Epithelial cell of proximal tubule (primary cell): ENCODE measurements at places on chromosomes 3 and 15.

DNA sequence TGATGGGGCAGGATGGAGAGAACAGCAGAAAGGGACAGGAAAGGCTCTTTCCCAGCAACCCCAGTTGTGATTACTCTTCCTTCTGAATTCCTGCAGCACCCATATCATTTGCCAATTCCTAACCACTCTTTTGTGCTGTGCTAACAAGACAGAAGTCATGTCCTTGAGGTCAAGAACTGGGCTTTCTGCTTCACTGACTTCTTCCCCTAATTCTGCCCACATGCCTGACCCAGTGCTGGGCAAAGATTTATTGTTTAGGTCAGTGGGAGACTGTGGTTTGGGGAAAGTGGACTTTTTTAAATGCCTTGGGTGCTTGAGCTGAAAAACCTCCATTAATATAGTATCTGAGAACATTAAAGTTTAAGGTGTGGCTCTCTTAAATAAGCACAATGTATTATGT lies 4.2 kb upstream of the EFCAB12 start:
- DNase-seq: no peak

- no peak for DNase-seq
Measured at GRCh38 chr3:126851934-126852333, 131.0 kb upstream of the PLXNA1 start.

- DNase-seq: no peak
Measured at GRCh38 chr15:52021128-52021671, 2.2 kb downstream of the MAPK6 start.

- DNase-seq: no peak
Measured at GRCh38 chr3:22729212-22729611, 473.9 kb upstream of the UBE2E2 start.

- DNase-seq: no peak
Measured at GRCh38 chr3:19263606-19264005, 115.3 kb downstream of the KCNH8 start.

DNA sequence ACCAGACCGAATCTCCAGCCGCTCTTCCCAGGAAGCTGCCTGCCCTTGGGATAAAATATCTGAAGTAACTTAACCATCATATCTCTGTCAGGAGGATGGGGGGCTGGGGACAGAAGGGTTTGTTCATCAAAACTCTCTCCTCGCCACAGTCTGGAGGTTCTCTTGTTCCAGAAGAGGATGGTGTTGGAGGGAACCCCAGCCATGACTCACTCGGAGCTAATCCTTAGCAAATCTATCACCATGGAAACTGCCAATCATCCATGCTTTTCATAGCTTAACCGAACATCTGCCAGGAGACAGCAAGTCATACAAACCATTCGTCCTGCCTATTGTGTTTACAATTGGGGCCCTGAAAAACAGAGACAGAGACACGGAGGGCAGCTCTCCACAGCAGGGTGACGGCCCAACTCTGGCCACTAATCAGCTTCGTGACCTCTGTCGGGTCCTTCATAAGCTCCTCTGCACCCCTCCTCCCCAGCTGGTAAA lies 73.8 kb upstream of the HEG1 start:
- no peak for DNase-seq

GRCh38 chr3:9266716-9267115 lies 17.3 kb upstream of the SRGAP3 start:
- no peak for DNase-seq

GRCh38 chr3:170909129-170909903 lies 879 bp upstream of the EIF5A2 start:
- DNase-seq: peak; percentile 19

GRCh38 chr15:64856429-64857145 lies 14.9 kb downstream of the PLEKHO2 start:
- DNase-seq: no peak

GRCh38 chr3:23798456-23798855 lies 7.3 kb upstream of the UBE2E1 start:
- DNase-seq: no peak

DNA sequence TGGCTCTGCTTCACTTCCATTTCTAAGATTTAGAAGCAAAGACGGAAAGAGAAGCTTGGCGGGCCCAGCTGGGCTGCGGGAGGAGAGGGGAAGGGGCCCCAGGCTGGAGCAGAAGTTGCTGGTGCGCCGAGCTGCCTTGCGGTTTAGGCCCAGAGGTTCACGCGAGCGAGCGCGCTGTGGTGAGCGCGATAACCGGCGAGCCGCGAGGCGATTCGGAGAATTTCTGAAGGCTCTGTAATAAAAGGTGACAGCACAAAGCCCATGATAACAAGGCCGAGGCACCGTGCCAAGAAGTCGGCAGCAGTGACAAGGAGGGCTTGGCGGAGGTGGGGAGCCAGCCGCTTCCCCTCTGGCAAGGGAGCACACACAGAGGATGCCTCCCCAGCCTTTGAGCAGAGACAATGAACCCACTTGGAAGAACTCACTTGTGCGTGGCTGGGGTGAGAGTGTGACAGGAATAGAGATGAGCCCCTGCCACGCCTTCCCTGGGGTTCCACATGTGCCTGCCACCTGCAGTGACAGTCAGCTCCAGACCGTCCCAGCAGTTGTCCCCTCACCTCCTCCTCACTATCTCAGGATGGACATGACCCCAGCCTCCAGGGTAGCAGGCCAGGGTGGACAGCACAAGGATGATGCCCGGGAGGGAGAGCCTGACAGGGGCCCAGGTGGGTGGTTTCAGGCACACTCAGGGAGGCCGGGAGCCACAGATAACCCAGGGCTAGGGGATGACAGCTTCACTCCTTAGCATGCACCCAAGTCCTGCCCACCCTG lies 315.2 kb downstream of the UACA start:
- DNase-seq: no peak

DNA sequence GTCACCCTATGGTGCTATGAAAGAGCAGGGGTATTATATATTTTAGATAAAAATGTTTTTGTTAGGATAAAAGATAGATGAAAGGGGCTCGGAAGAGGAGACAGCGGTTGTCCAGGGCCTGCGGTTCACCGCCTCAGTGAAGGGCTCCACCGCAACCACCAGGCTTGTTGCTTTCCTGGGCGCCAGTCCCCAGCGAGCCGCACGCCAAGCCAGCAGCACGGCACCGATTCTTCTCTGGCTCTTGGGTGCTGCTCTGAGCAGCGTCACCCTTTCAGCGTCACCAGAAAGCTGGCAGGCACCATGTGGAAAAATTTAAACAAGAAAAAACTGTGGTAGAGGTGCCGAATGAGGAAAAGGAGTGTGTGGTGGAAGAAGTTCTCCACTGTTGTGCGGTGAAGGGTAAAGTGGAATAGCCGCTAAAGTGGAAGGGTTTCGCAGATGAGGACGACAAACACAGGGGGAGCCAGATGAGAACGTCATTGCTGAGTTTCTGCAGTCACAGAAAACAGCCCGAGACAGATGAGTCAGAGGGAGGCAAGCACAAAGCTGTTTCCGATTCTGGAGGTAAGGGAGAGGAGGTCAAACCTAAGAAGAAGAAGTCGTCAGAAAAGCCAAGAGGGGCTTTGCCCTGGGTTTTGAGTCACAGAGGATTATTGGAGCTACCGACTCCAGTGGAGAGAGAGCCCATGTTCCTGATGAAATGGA lies 569.2 kb downstream of the ZBBX start:
- no peak for DNase-seq

DNA sequence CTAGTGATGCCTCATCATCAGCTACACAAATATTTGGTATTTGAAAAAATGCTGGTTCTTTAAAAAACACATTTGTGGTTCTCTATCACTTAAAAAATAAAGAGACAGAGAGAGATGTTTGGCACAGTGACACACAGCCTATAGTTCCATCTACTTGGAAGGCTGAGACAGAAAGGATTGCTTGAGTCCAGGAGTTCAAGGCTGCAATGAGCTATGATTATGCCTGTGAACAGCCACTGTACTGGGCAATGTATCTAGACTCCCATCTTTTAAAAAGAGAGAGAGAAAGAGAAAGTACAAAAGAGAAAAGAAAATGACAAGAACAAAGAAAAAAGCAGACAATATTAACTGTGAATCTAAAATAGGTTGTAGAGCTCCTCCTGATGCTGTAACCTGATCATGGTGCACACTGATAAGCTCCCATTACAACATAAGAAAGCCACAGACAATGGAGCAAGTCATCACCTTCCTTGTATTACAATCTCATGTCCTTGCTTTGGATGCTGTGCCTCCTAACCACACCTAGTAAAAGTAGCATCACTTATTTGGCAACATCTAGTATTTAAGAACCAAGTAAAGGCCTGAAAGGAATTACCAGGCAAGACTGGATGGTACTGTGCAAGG lies 31.7 kb upstream of the MAP4 start:
- DNase-seq: no peak

GRCh38 chr15:75212200-75212858 lies 10.6 kb downstream of the C15orf39 start:
- no peak for DNase-seq

DNA sequence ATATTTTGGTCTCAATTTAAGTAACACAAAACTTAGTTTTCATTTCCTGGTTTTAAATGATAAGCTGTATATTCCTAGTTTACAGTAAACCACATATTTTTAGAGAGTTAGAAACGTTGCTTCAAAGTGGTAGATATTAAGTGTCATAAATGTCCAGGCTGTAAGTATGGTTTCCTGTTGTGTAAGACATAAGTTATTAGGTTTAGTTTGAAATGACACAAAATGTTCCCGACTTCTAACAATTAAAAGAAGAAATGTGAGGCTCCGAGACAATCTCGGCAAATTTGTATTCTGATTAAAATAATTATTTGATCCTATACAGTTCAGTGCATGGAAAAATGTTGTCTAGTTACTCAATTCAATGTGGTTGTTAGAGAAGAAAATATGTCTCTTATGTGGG lies 387.3 kb downstream of the EPHA3 start:
- no peak for DNase-seq

DNA sequence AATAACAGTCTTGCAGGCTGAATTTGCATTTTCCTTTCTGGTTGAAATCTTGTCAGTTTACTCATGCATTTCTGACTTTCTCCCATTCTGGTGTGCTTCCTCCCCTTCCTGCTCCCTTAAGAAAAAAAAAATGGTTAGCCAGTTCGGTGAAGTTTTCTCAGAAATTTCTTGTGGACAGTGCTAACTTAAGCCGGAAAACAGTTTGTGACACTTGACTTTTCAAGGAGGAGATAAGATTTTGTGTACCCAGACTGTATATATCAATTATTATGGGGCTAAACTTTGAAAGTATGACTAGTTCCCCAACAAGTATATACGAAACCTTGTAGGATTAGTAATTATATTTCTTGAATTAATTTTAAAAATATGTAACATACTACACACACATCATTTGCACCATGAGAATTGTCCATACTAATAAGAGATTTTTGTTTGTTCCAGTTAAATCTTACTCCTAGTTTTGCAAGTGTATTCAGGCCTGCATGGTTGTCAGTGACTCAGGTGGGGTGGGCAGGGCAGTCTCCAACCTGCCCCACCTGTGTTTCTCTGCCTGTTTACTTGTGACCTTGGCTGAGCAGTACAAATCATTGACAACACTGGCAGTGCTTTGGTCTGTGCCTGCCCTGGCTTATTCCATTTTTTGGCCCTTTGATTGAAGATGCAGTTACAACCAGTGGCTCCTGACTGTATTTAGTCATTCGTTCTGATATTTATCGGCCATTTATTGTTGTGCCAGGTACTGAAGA lies 19.1 kb downstream of the UBE2E1 start:
- DNase-seq: no peak

DNA sequence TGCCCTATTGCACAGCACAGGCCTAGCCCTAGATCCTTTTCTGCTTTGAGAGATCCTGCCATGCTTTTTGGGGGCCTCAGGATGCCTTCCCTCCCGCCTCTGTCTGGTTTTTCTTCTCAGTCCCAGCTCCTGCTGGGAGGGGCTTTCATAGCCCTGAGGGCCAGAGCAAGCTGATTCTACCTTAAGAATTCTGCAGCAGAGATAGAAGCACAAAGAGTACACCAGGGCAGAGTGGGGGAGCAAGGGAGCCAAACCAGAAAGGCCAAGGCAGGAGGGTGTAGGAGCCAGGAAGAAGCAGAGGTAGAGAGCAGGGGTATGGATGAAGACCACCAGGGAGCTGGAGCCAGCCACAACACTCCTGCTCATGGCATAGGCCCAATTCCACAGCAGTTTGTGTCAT lies 18.1 kb downstream of the SH3BP5 start:
- no peak for DNase-seq

- DNase-seq: no peak
Measured at GRCh38 chr3:114623420-114624046, 329.7 kb downstream of the TIGIT start.

- DNase-seq: no peak
Measured at GRCh38 chr3:49519916-49520385, 34.3 kb upstream of the BSN start.

- DNase-seq: no peak
Measured at GRCh38 chr3:130960139-130960795, 66.4 kb downstream of the ASTE1 start.

DNA sequence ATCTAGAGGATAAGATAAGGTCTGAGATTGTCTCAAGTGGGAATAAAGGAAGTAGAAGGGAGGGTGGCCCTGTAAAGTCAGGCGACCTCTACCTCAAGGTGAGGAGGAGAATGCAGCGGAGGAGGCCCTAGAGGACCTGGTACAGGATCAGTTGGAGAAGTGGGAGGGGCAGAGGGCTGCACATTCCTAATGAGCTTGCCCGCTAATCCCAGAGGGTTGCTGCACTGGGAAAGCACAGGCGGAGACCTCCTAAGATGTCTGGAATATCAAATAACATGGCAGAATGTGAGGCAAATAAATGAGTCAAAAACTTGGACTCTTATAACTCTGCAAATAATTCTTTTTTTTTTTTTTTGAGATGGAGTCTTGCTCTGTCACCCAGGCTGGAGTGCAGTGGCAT lies 30.2 kb upstream of the VPS8 start:
- no peak for DNase-seq

- DNase-seq: no peak
Measured at GRCh38 chr3:46303240-46303639, 50.7 kb upstream of the CCR2 start.

DNA sequence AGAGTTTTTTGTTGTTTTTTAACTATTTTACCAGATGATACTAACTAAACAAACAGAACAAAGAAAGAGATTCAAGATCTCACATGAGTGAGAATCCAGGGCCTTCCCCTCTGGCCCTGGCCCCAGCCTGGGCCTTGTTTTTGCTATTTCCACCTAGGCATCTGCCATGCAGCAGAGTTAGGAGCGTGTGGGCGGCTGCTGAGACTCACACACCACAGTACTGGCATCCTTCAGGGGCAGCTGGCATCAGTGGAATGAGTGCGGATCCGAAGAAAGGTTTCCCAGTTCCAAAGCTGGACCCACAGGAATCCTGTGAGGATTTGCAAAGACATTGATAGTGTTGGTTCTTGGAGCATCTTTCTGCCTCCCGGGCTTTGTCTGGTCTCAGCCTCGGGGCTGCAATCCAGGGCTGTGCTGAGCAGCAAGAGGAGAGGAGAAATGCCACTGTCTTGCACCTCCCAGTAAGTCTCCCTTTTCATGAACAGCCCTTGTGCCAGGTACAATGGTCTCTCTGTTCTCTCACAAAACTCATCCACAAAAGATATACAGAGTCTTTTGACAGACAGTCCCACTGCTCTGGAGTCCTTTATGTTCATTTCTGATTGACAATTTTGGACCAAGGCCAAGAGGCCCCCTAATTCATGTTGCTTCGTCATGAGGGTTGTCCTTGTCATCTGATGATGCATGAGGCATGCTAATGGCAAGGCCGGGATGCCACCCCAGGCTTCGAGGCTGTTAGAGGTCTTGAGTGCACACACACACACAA lies 46.6 kb downstream of the APH1B start:
- no peak for DNase-seq
